ENCODE measurements at places on chromosomes 3 and 15. TPM values are rescaled to one million over a fixed set of nuclear protein-coding genes. Genes with fewer than 3 reads are reported as not detected.

The ZWILCH gene
- total RNA-seq: 35.8 TPM

The WDR72 gene
- total RNA-seq: not detected

The BNIP2 gene
- total RNA-seq: 65.2 TPM

The AMT gene
- 1.6 TPM for total RNA-seq

The KCNMB3 gene
- 0.59 TPM for total RNA-seq

The WDR93 gene
- total RNA-seq: not detected

The ADPRH gene
- total RNA-seq: 6.8 TPM

- no peak overlapping the region for H3K27ac ChIP-seq
- DNase-seq: no peak
- H3K4me3 ChIP-seq: no peak overlapping the region
- no peaks in the 10 kb centered on the region for H3K36me3 ChIP-seq
These were observed 101.0 kb upstream of the IQSEC1 start for GRCh38 chr3:13174011-13174802.

DNA sequence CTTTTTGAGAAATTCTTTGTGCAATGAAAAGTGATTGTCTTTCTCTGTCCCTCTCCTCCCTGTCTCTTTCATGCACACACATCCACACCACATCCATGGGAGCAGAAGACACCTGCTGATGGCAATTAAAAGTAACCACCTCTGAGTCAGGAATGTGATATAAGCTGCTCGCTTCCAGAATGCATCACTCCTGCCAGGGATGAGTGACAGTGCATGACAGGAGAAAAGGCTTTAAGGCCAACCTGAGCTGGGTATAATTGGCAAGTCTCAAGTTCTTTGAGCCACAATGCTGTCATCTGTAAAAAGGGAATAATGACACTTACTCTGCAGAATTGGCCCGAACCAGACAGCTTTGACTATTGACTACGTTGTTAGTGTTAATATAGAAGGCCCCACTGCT lies 59.6 kb downstream of the UBP1 start:
- no peaks in the 10 kb centered on the region for H3K27me3 ChIP-seq
- DNase-seq: no peak
- no peaks in the 10 kb centered on the region for H3K36me3 ChIP-seq

DNA sequence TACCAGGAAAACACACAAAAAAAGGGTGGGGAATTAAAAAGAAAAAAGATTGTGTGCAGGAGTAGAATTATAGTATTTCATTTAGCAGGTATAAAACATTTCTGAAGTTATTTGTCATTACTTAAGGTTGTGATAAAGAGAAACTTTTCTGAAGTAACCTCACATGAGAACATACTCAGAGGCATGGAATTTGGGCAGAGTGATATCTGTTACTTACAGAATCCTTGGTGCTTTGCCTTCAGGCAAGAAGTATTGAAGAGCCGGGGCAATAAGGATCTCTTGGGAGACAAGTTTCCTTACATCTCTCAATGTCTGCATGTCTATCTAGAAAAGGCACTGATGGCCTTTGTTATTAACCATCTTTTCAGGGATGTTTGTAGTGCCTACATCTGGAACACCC lies 179.7 kb upstream of the ROBO1 start:
- no peaks in the 10 kb centered on the region for H3K27me3 ChIP-seq
- no peak overlapping the region for H3K27ac ChIP-seq
- H3K4me1 ChIP-seq: no peaks in the 10 kb centered on the region
- H3K4me3 ChIP-seq: no peak overlapping the region
- no peak for DNase-seq

- no peak overlapping the region for H3K27ac ChIP-seq
- DNase-seq: no peak
- H3K36me3 ChIP-seq: no peaks in the 10 kb centered on the region
- peaks cover 8% of the 10 kb centered on the region for H3K4me1 ChIP-seq
These were observed 158.7 kb downstream of the APBA2 start for GRCh38 chr15:29044503-29044901.

DNA sequence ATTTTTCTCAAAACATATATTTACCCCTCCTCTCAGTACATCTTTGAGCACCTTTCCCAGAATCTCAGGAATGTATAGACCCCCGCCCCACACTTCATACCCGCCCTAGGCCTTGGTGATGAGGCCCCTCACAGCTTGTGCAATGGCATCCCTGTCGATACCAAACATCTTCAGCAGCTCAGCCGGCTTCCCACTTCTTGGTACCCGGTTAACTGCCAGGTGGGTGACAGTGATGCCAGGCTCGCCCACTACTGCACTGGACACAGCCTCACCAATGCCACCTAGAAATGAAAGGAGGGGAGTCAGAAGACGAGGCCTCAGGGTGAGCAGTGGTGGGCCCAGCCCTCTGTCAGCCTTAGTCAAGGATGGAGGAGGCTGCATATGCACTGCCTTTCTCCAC lies 30.2 kb downstream of the TKT start:
- no peak overlapping the region for H3K27ac ChIP-seq
- no peaks in the 10 kb centered on the region for H3K4me1 ChIP-seq
- DNase-seq: no peak
- H3K36me3 ChIP-seq: peaks cover 38% of the 10 kb centered on the region
- H3K4me3 ChIP-seq: no peak overlapping the region
- H3K27me3 ChIP-seq: no peaks in the 10 kb centered on the region

DNA sequence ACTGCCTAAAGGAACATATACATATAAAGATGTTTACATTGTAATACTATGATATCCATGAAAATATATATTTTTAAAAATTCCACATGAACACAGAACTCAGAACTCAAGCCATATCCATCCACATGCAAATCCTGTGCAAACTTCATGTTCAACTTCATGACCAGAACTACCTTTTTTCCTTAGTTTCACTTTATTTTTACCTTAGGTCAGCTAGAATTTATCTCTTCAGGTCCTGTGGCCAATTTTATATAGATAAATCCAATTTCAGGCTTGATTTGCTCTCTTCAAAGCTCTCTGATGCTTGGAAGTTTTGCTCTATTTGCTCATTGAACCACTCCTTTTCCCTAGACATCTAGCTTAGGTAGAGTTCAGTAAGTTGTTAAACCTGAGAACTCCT lies 38.8 kb downstream of the ZPLD1 start:
- no peak overlapping the region for H3K27ac ChIP-seq
- no peaks in the 10 kb centered on the region for H3K27me3 ChIP-seq
- no peak for DNase-seq

DNA sequence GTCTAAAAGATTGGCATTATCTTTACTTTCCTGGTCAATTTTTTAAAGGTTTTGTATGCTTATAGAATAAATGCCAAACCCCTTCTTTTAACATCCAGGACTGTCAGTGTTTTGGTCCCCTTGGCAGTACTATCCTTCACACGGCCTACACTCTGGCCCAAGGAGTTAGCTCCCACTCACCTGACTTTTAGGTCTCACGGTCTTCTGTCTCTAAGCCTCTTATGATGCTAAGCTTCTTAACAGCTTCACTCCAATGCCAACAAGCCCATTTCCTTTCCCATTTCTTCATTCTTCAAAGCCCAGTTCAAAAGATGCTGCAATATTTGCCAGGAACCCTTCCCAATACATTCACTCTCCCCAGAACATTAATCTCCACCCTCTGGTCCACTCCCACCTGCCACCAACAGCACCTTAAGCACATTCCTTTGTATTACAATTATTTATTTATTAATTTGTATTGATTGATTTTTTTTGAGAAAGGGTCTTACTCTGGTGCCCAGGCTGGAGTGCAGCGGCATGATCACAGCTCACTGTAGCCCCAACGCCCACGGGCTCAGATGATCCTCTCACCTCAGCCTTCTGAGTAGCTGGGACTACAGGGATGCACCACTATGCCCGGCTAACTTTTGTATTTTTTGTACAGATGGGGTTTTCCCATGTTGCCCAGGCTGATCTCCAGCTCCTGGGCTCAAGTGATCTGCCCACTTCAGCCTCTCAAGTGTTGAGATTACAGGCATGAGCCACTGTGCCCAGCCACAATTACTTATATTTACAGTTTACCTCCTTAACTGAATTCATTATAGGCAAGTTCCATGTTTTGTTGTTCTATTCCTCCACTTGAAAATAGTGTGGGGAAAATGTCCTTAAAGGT lies 27.8 kb downstream of the IFT80 start:
- no peaks in the 10 kb centered on the region for H3K36me3 ChIP-seq
- H3K27me3 ChIP-seq: no peaks in the 10 kb centered on the region
- no peak for DNase-seq
- H3K4me1 ChIP-seq: peaks cover 5% of the 10 kb centered on the region

GRCh38 chr3:125116311-125117080 lies 60.7 kb upstream of the HEG1 start:
- no peaks in the 10 kb centered on the region for H3K36me3 ChIP-seq
- DNase-seq: no peak
- no peaks in the 10 kb centered on the region for H3K27me3 ChIP-seq
- peaks cover 38% of the 10 kb centered on the region for H3K4me1 ChIP-seq
